ENCODE measurements at places on chromosomes 1 and 21.

DNA sequence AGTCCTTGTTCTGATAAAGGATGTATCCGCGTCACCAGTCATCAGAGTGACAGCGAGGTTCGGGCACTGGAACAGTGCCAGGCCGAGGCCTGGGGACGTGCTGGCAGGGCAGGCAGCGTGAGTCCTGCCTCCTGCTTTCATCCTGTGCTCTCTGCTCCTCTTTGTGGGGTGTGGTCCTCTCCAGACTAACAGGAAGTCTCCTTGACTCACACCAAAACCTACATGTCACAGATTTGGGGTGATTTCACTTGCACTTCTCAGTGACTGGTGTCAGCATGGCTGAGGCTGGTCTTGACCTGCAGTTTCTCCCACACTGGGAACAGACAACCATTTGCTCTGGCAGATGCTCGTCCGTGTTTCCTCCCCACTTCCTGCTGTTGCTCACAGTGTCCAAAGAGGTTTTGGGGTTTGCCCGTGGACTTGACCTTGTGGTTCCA lies 8.8 kb upstream of the NLRP3 start:
- peak; percentile 38 for DNase-seq

DNA sequence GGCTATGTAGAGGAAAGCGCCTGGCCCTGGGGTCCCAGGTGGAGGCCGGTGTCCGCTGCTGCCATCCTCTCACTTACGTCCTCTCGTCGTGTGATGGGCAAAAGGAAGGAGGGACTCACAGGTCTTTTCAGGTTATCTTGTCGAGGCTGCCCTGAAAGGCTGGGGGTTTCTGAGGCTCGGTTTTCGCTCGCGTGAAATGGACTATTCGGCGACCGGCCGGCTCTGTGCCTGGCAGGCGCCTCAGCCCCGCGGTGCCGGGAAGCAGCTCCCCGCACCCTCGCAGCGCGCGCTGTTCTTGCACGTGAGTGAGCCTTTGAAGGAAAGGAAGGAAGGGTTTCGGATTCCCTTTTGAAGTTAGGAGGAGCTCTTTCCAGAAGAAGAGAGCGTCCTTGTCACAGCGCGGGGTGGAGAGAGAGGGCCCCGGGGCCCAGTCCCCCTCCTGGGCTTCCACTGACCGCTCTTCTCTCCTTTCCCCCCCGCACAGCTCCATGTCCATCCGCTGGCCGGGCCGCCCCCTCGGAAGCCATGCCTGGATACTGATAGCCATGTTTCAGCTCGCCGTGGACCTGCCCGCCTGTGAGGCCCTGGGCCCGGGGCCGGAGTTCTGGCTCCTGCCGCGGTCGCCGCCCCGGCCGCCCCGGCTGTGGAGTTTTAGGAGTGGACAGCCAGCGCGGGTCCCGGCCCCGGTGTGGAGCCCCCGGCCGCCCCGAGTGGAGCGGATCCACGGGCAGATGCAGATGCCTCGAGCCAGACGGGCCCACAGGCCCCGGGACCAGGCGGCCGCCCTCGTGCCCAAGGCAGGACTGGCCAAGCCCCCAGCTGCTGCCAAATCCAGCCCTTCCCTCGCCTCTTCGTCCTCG lies 57.2 kb downstream of the AJAP1 start:
- DNase-seq = no peak

- no peak for DNase-seq
Measured at GRCh38 chr1:168792592-168793125, 63.7 kb upstream of the DPT start.

DNA sequence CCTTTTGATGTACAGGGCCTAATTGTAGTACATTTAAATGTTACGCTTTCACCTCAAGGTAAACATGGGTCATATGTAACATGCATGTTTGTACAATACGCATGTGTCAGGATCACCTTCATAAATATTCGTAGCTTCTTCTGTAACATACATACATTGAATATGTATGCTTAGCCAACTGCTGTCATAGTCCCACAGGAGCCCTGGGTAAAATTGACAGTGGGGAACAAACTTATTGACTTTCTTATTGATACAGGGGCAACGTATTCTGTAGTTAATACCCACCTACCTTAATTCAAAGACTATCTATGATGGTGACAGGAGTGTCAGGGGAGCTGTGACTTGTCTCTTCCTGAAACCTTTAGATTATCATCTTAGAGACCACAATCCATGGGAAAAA lies 3.7 kb upstream of the REN start:
- DNase-seq = no peak

GRCh38 chr21:31103571-31104265 lies 65.4 kb upstream of the KRTAP19-8 start:
- DNase-seq = no peak

DNA sequence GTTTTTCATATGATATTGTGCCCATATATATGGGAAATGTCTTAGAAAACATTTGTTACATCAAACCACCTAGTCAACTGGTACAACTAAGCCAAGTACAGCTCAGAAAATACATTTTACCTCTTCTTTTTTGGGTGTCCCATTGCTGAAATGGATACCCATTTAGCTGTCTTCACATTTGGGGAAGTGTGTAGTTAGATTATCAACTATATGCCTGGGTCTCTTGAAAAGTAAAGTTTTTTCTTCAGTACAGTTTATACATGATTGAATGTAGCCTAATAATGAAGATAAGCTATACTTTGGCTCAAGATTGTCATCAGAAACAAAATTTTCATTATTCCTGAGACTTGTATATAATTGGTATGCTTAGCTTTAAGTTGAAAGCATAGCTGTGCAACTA lies 2.0 kb downstream of the AGO3 start:
- no peak for DNase-seq

GRCh38 chr1:151286619-151287340 lies 4.7 kb downstream of the ZNF687 start:
- no peak for DNase-seq

GRCh38 chr1:206461602-206462455 lies 8.4 kb upstream of the IKBKE start:
- DNase-seq = peak; percentile 86

DNA sequence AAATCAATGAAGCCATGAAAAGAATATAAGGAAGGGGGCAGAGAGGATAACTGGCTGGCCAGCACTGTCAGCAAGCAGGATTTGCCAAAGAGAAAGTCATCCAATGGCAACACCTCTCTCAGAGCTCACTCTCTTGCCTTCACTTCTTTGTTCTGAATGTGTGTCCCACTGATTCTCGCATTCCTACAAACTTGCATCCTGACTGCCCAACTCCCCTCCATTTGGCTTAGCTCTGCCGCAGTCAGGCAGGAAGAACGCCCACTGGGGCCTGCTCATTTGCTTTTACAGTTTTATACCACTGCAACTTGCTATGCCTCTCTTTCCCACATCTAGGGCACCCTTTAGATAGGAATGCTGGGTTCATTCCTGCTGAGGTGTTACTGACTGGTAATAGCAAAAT lies 364.2 kb upstream of the ST6GALNAC5 start:
- no peak for DNase-seq

GRCh38 chr1:17565461-17566252 lies 26.2 kb downstream of the ARHGEF10L start:
- DNase-seq = no peak

GRCh38 chr1:168343566-168343965 lies 62.9 kb downstream of the TBX19 start:
- no peak for DNase-seq

GRCh38 chr1:10484521-10484920 lies 9.8 kb downstream of the PEX14 start:
- DNase-seq = no peak

- DNase-seq = no peak
Measured at GRCh38 chr1:185581961-185582725, 152.0 kb upstream of the HMCN1 start.

GRCh38 chr1:67615886-67616285 lies 69.1 kb upstream of the GADD45A start:
- no peak for DNase-seq

DNA sequence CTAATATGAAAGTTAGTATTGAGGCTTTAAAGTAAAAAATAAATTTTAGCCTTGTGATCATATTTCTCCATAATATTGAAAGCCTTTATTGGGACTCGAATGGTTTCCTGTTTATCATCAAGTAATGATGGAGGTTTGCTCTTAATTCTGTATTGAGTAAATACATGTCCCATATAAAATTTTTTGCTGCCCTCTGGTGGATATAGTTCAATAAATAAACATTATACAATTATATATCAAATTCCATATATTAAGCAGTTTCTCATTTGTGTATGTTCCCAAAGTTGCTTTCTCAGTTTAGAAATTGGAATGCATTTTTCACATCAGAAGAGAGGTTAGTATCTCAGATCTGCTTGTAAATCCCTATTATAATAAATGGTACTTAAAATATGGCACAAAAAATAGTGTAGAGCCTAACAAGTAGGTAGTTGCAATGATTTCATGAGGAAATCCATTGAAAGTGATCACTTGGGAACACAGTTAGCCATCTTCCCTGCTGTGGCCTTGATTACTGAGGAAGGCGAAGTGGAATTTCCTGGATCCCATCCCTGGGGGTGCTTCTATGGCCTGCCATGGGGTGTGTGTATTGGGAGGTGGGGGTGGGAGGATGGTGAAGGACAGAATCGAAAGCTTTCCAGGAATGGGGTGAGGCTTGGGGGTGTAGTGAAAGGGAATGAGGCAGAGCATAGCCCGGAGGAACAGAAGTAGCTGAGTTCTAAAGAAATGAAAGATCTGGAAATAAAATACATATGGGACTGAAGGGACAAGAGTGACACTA lies 84.1 kb upstream of the C21orf91 start:
- no peak for DNase-seq

GRCh38 chr1:165914136-165914798 lies 86.9 kb downstream of the UCK2 start:
- DNase-seq = peak; percentile 73

DNA sequence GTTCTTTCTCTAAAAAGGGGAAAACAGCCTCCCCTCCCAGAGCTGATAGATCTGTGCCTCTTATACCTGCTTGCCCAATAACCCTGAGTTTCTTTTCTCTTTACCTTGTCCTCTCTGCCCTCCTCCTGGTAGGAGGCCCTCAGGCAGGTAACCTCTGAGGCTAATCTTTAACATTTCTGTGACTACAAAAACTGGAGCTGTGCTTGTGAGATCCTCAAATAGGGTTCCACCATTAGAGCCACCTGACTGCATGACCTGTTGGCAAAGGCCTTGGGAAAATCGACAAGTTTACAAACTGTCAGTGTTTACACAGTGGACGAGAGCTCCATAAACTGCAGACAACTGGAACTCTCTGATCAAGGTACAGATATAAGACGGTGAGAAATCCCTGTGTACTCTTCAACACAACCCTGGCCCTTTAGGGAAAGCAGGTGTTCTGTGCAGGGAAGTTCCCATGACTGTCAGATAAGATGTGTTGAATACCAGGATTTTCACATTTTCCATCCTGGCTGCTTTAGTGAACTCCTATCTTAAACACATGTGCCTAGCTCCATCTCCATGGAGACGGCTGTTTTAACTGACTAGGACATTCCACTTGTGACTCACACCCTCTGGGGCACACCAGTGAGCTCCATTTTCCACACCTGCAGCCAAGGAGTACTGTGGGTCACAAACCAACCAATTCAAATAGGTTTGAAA lies 38.3 kb downstream of the ECE1 start:
- DNase-seq = no peak

Data from stimulated activated effector memory CD8-positive, alpha-beta T cell treated with anti-CD3 and anti-CD28 coated beads, Interleukin-12 subunit alpha, Interleukin-12 subunit beta, amount 100 ng/mL, for 72 hours (primary cell).